ENCODE measurements at places on chromosomes 7 and 10. TPM values are rescaled to one million over a fixed set of nuclear protein-coding genes. Genes with fewer than 3 reads are reported as not detected.

VENTX gene
- total RNA-seq, result not detected

GRCh38 chr7:50564171-50564570, 1.0 kb downstream of the DDC start:
- H3K4me1 ChIP-seq, result no peaks in the 10 kb centered on the region
- H3K4me3 ChIP-seq, result no peak overlapping the region
- no peaks in the 10 kb centered on the region for H3K27me3 ChIP-seq

GRCh38 chr10:29851241-29851640, 208.1 kb downstream of the JCAD start:
- DNase-seq, result no peak
- no peak overlapping the region for H3K4me3 ChIP-seq

- H3K36me3 ChIP-seq, result peaks cover 51% of the 10 kb centered on the region
- no peaks in the 10 kb centered on the region for H3K27me3 ChIP-seq
- H3K4me1 ChIP-seq, result no peaks in the 10 kb centered on the region
- H3K4me3 ChIP-seq, result no peak overlapping the region
- H3K27ac ChIP-seq, result no peak overlapping the region
Observed at GRCh38 chr7:128309976-128310375, 33.7 kb downstream of the RBM28 start.

DNA sequence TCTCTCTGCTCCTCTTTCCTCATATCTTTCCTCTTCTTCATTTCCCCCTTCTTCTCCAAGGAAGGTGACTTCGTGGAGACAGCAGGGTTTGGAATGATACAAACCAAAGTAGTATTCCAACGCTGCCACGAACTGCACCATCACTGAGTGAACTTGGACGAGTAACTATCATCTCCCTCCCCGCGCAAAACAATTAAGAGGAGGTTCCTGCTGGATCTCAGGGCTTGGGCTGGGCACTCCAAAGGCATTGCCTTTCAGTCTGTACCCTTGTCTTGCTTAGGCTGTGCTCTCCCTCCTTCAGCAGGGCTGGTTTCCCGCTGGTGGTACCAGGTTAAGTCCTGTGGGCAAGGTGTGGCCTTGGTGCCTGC, 790 bp upstream of the PITX3 start:
- no peaks in the 10 kb centered on the region for H3K36me3 ChIP-seq
- peaks cover 34% of the 10 kb centered on the region for H3K27me3 ChIP-seq
- peak overlapping the region; percentile 46 for H3K4me3 ChIP-seq
- DNase-seq, result no peak
- no peak overlapping the region for H3K27ac ChIP-seq

Measured in cardiac muscle cell (in vitro differentiated cells and primary cell).